Mesendoderm (in vitro differentiated cells): ENCODE measurements at places on chromosomes 13 and 19.
A peak's percentile ranks its signal among the peaks of the same experiment; 100 is the strongest.

- no peak for DNase-seq
Measured at GRCh38 chr19:51427201-51427600, 9.8 kb upstream of the SIGLEC10 start.

DNA sequence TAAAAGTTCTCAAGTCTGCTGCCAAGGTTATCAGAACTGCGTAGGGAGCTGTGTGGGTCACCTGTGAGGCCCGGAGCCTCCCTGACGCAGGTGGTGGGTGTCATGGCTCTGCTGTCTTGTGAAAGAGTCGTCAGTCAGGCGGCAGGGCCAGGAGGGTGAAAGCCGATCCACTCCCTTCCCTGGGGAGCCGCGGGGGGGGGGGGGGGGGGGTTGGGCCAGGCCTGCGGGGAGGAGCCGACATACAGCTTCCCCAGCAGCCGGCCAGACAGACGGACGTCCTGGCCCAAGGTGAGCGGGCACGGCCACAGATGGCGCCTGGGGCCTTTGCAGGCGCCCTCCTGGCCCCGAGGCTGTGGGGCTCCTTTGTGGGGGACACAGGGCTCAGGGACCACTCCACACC lies 12.4 kb downstream of the SBNO2 start:
- DNase-seq, result no peak

GRCh38 chr19:44777715-44778347 lies at the start of gene CBLC:
CBLC (plus strand) TSS chr19:44777890; CDS start chr19:44777932, 42 bp downstream.
- peak; percentile 96 for DNase-seq

DNA sequence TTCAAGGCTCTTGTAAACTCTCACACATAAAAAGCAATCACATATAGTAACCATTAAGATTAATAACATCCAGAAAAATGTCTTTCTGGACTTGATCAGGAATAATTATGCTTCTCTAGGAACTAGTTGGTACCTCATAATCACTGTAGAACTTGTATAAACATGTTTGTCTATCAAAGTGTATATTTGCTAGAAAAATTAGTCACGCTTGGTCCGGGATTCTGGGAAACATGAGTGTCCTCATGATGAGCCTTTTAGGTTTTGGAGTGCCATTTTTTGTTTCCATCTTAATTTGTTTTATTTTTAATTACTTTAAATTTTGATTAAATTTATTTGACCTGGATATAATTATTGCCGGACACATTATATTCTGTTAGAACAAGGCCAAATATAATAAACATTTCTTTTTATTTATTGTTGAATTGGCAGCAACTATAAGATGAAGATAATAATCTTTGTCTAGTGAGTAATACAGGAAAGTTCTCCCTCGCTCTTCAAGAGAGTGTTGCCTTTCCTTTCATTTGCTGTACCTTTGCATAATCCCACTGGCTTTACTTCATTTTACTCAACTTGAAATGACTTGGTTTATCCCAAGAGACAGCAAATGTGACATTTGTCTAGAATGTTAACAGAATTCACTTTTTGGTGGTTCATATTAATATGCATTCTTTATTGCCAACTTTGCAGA lies 207.0 kb downstream of the NALCN start:
- no peak for DNase-seq

DNA sequence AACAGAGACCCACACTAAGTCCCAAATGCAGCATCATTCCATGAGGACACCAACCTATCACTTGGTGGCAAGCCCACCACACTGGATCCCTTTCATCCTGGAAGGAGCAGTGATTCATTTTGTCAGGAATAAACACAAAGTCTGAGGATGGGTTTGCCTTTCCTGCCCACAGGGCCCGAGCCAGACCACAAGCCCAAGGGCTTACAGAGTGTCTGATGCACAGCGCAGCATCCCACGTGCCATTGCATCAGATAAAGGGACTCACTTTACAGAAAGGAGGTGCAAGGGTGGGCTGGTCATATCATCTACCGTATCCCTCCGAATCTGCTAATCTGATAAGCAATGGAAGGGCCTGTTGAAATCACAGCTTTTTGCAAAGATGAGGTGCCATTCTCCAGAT lies 12.2 kb upstream of the KCTD15 start:
- no peak for DNase-seq

- DNase-seq, result no peak
Measured at GRCh38 chr19:3619631-3620012, 7.0 kb downstream of the CACTIN start.

- DNase-seq, result no peak
Measured at GRCh38 chr13:24207841-24208667, 47.5 kb downstream of the SPATA13 start.

DNA sequence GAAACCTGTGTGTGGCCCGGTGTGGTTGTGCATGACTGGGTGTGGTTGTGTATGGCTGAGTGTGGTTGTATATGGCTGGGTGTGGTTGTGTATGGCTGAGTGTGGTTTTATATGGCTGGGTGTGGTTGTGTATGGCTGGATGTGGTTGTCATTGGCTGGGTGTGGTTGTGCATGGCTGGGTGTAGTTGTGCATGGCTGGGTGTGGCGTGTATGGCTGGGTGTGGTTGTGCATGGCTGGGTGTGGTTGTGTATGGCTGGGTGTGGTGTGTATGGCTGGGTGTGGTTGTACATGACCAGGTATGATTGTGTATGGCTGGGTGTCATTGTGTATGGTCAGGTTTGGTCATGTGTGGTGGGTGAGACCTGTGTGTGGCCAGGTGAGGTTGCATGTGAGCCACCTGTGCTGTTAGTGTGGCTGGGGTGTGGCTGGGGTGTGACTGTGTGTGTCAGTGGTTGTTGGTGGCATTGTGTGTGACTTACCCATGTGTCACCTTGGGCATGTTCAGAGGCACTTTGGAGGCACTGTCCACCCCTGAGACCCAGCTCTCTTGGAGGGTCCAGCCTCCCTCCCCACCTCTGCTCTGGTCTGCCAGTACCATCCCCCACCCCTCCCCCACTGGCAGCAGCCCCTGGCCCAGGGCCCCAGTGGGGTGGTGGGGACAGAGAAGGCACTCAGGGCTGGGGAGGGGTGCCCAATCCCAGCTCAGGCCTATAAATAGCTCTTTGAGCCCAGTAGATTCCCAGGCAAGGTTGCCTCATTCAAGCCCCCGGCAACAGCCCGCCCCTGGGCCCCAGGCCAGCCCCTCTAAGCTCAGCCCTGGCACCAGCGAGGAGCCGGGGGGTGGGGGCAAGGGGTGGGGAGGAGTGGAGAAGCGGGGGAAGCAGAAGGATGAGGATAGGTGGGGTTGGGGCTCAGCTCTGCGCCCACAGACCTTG lies 3.9 kb upstream of the NCAN start:
- no peak for DNase-seq

DNA sequence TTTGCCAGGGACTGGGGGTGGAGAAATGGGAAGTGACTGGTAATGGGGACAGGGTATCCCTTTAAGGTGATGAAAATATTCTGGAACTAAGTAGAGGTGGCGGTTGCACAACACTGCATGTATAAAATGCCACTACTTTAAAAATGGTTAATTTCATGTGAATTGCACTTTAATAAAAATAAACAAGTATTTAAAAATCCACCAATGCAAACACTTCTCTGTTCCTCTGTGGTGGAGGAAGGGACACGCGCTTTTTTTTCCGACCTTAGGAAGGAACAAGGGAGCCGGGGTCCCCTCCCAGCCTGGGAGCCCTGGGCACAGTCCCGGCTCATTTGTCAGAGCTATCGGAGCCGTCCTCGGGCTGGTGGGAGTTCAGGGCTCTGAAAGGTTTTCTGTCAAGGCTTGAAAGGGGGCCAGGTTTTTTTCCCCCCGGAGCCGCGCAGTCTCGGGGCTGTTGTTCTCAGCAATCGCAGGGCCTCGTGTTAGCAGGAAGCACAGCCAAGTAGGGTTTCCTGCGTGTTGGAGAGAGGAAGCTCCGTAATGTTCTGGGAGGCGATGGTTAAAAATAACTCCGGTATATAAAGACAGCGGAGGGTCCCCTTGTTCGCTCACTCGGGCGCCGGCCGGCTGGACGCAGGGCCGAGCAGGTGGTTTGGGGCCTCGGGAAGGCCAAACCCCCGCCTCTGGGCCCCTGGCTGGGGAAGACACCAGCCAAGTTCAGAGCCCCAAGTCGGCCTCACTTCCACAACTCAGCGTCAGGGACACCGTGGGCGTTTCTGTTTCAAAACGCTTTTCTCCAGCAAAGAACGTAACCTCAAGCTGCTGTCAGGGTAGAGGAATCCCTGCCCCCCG lies 41.2 kb upstream of the KLF2 start:
- no peak for DNase-seq

GRCh38 chr19:35557539-35558399 lies 5.7 kb downstream of the ATP4A start:
- peak; percentile 96 for DNase-seq

GRCh38 chr13:26710166-26710565 lies 50.4 kb downstream of the GPR12 start:
- DNase-seq, result peak; percentile 24

DNA sequence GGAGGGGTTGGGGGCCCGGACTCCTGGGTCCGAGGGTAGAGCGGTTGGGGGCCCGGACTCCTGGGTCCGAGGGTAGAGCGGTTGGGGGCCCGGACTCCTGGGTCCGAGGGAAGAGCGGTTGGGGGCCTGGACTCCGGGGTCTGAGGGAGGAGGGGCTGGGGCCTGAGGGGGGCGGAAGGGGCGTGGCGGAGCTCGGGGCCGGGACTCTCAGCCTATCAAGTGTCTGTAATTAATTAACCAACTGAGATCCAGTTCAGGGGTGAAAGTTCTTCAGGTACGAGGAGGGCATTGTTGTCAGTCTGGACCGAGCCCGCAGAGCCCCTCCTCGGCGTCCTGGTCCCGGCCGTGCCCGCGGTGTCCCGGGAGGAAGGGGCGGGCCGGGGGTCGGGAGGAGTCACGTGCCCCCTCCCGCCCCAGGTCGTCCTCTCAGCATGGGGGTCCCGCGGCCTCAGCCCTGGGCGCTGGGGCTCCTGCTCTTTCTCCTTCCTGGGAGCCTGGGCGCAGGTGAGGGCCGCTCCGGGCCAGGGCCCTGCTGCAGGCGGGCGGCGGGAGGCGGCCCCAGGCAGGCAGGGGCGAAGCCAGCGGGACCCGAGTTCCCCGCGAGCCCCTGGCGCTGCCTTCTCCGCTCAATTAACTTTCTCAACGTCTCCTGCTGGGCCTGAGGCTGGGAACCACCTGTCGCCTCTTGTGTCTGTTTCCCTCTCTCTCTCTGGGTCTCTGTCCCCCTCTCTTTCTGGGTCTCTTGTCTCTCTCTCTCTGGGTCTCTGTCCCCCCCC lies 697 bp downstream of the FCGRT start:
- DNase-seq, result peak; percentile 56

- peak; percentile 29 for DNase-seq
Measured at GRCh38 chr13:26695891-26696311, 64.7 kb downstream of the GPR12 start.

DNA sequence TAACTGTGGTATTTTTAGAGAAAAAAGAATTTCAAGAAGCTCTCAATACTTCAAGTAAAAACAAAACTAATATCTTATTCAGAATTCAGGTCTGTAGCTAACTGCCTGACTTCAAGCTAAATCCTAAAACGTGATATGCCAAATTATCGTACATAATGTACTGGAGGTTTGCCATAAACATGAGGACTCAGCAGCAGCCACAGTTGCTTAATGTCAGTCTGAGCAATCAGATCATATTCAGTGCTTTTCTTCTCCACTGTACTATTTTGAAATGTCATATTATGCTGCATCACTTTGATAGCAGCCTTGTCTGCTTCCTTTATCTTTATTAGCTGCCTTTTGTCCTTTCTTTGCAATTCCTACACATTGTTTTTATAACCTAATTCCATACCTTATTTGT lies 265.1 kb upstream of the EDNRB start:
- DNase-seq, result no peak
